ENCODE measurements at places on chromosomes 6 and 20.

- no peak for DNase-seq
Observed at GRCh38 chr20:57974863-57975262, 253.6 kb downstream of the ANKRD60 start.

DNA sequence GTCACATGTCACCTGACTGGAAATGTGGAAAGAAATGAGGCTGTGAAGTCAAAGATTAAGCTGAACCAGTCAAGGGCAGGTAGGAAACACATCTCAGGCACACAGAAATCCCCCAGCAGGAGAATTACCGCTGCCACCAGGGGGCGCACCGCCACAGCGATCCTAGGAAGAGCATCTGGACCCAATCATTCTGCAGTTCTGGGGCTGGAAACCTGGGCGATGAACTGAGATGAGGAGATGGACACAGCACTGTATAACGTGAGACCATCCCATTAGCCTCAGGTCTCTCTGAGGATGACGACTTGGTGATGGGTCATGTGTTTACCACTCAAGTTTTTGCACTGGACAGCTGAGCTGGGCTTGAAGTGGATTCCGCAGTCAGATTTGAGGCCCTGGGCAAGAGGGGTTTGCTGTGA, 6.5 kb upstream of the SLC24A3 start:
- peak; percentile 73 for DNase-seq

GRCh38 chr6:34095136-34095505, 50.8 kb downstream of the GRM4 start:
- no peak for DNase-seq

DNA sequence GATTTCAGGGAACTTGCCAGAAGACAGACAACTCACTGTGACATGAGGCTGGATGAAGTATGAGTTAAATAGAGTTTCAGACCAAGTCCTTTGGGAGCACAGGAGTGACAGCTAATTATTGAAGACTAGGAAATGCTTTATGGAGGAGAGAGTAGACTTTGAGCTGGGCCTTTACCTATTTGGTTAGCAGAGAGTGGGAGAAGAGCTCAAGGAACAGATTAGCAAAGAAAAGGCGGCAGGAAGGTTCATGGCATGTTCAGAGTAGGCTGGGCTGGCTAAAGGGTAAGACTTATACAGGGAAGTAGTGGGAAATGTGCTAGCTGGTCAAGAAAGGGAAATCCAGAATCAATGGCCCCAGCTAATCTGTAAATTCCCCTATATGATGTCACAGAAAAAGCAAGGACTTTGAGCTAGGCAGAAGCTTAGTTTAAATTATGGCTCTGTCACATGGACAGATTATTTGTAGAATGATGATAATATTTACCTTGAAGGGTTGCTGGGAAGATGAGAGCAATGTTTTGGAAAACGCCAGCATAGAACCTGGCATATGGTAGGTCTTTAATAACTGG, 19.0 kb downstream of the CEP250 start:
- DNase-seq: no peak

DNA sequence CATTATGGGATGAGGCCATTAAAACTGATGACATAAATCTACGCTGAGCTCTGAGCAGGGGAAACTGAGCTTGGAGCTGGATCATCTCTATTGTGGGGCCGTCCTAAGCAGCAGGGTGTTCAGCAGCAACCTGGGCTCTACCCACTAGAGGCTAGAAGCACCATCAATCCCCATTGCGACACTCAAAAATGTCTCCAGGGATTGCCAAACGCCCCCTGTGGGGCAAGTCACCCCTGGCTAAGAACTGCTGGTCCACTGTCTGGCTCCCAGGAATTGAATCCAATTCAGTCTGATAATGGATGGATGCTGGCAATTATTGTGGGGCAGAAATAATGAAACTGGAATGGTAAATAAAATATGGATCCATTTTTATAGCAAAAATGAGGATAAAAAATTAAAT, 38.2 kb downstream of the PMEPA1 start:
- no peak for DNase-seq

GRCh38 chr6:35411066-35411465, 41.1 kb upstream of the FANCE start:
- DNase-seq: no peak

DNA sequence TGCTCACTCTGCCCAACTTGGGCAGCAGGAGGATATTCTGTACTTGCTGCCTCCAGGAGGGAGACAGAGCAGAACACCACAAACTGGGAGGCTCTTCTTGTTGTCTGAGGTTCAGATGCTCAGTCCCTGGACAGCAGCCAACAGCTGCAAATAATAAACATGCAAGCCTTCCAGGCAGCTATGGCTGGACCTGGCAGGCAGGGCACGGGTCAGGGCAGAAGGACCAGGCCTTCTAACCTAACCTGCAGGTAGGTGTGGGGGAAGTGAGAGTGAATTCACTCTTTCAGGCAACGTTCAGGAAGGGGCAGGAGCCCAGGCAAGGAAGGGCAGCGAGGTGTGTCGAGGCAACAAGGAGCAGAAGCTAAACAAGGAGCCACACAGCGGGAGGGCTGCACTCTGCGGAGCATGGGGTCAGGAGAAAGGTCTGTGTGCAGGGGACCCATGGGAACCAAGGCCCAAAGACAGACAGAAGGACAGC, 31.5 kb downstream of the NINL start:
- DNase-seq: no peak

DNA sequence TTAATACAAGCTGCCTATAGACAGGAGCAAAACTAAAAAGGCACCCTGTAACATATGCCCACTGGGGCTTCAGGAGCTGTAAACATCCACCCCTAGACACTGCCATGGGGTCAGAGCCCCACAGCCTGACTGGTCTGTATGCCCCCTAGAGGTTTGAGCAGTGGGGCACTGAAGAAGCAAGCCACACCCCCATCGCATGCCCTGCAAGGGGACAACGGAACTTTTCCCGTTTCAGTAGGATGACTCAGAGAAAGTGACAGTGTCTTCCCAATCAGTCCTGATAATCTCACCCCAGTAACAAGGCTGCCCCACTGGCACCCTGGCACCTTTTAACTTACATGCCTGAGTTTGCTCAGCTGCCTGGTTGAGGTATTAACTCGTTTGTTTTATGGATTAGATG, 35.9 kb downstream of the BEND3 start:
- DNase-seq: no peak

DNA sequence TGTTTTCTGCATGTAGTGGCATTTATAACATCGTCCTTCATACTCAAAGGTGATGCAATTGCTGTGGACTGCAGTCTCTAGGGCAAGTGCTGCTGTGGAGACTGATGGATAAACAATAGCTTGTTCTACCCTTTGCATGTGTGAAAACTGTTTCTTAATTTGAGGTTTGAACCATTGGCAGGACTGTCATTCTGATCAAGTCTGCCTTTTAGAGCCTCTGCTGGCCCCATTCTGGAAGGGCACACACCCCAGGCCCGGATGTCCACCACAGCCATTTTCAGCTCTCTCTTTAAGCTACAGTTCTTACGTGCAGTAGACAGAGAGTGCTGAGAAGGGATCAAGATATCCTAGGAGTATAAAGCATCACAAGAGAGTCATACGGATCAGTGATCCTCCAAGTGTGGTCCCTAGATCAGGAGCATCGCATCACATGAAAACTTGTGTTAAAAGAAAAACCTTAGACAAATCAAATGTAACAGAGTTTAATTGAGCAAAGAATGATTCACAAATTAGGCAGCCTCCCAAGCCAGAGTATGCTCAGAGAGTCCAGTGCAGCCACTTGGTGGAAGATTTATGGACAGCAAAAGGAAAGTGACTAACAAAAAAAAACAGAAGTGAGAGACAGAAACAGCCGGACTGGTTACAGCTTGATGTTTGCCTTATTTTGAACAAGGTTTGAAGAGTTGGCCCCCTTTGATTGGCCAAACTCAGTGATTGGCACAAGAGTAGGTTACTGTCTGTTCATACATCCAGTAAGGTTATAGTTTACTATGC, 52.0 kb downstream of the FRK start:
- DNase-seq: no peak

DNA sequence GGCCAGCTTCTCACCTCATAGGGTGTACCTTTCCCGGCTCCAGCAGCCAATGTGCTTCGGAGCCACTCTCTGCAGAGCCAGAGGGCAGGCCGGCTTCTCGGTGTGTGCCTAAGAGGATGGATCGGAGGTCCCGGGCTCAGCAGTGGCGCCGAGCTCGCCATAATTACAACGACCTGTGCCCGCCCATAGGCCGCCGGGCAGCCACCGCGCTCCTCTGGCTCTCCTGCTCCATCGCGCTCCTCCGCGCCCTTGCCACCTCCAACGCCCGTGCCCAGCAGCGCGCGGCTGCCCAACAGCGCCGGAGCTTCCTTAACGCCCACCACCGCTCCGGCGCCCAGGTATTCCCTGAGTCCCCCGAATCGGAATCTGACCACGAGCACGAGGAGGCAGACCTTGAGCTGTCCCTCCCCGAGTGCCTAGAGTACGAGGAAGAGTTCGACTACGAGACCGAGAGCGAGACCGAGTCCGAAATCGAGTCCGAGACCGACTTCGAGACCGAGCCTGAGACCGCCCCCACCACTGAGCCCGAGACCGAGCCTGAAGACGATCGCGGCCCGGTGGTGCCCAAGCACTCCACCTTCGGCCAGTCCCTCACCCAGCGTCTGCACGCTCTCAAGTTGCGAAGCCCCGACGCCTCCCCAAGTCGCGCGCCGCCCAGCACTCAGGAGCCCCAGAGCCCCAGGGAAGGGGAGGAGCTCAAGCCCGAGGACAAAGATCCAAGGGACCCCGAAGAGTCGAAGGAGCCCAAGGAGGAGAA, 10.5 kb downstream of the GNAS-AS1 start:
- no peak for DNase-seq

DNA sequence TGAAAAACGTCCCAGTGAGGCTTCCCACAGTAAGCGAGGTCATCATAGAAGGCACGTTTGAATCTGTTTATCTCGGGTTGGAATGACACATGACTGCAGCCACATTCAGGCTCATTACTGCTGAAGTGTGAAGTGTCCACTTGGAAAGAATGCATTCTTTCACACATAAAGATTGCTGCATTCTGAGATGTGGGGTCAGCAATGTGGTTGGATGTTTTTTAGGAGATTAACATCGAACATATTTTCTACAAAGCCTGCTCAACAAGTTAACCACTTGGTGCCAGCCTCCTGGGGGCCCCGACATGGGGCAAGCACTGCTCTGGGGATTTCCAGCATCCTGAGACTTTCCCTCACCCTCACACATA, 79.9 kb downstream of the BMP6 start:
- no peak for DNase-seq

All from spinal cord (tissue), 10 donors.